Activated T-helper 1 cell treated with anti-CD3 and anti-CD28 coated beads, Interleukin-2, amount 50 U/mL, for 16 hours (primary cell): ENCODE measurements at places on chromosomes 4 and X.

DNA sequence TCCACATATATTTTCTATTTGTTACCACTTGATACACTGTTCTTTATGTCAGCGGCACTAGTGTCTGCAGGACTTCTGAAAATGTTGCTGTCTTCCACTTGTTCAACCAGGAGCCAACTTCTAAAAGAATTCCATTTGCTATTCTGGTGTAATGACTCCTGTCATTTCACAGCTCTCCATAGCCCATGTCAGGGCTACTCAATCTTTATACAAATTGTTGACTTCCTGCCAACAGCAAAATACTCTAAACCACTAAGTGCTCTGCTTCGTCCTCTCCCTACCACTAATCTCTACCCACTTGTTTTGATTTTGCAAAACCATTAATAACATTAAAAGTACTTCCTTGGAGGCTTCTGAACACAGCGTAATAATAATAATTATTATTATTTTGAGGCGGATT, 7.2 kb downstream of the CTSO start:
- no peak for DNase-seq

DNA sequence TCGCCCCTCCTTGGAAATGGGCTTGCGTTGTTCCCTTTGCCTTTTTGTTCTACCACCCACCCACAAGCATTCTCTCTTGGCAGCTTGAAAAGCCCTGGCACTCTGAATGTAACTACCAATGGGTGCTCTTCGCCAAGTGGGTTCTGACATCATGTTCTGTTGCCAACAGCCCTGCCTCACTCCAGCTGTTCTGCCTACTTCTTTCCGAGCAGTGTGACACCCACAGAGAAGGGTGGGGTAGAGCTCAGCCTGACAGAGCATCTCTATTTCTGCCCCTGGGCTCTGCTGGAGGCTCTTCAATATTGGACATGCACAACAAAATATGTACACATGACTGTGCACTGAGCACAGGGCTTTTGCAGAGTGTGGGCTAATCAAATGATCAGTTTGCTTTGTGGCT, 15.6 kb upstream of the EXOSC9 start:
- no peak for DNase-seq

DNA sequence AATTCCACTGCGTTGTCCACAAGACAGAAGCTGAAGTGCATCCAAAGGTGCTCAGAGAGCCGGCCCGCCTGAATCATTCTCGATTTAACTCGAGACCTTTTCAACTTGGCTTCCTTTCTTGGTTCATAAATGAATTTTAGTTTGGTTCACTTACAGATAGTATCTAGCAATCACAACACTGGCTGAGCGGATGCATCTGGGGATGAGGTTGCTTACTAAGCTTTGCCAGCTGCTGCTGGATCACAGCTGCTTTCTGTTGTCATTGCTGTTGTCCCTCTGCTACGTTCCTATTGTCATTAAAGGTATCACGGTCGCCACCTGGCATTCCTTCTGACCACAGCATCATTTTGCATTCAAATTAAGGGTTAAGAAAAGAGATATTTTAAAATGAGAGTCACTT, 115.5 kb downstream of the NFKB1 start:
- DNase-seq, result no peak

GRCh38 chr4:32855622-32856021, 2135.5 kb downstream of the PCDH7 start:
- DNase-seq, result no peak

DNA sequence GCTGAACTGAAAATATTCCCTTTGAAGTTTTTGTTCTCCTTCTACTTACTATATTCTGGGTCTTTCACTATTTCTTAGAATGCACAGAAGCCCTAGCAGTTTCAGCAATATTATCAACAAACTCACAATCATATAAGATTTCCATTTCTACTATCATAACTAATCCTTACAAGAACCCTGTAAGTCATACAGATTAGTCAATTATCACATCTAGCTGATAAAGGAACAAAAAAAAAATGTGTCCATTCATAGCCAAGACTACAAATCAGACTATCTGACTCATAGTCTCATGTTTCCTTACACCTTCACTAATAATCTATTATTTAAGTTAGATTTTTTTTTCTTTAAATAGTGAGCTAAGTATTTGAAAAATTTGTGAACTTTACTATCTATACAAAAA, 72.5 kb downstream of the LRBA start:
- no peak for DNase-seq

DNA sequence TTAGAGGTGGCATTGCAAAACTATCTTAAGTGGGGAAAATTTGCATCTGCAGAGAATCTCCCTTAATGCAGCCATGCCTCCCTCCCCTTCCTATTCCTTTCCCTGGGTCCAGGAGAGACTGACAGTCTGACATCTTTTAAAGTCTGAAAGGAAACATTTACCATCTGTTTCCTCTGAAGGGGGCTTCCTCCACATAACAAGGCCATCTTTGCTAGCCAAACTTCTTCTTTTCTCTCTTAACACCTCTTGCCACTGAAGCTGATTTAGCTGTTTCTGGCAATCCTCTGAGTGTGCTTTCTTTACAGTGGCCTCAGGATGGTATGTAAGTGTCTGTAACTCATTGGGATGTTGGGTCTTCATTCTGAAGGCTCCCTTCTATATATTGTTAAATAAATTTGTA, 34.6 kb upstream of the AADAT start:
- no peak for DNase-seq

DNA sequence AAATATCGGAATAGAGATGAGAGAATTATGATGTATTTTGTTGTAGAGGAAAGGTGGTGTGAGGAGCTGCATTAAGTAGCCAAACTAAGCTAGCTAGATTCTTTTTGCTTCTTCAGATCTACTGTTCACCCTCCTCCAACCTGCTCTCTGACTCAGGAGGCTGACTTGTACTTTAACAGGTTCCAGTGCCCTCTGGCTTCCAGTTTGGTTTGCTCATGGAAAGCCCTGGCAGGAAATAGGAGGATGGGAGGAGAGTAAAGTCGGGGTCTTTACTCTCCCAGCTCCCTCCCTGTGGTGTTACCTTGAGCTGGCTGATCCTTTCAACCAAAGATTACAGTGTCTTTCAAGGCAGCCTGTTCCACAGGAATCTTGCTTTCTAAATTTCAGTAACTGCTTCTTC, 277.0 kb upstream of the EDA2R start:
- DNase-seq, result no peak

DNA sequence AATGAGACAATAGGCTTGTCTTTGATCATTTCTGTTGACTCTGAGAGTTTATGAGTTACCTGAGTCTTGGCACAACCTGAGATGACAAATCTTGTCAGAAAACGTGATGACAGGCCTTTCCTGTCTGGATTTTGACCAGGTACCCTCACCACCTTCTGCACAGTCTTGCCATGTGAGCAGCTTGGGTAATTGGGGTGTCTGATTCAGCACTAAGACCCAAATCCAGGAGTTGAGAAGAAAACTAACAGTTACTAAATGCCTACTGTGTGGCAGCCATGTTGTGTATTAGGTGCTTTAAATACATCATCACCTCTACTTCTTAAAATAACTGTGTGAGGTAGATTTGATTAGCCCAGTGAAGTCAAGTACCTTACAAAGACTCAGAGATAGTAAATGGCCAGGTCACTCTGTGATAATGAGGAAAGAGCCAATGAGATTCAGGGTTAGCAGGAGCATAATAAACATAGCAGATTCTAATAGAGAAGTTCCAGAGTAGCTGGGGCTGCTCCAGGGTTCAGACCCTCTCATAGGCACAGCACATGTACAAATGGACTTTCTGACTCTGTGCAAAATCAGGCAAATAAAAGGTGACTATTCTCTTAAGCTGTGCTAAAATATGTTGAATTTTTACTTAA, 2.8 kb downstream of the EREG start:
- no peak for DNase-seq

- DNase-seq, result no peak
Observed at GRCh38 chrX:44906041-44906440, 33.1 kb downstream of the KDM6A start.

GRCh38 chrX:13254076-13254785, 65.6 kb downstream of the ATXN3L start:
- DNase-seq, result no peak

GRCh38 chr4:52657292-52657617, 1.8 kb downstream of the USP46 start:
- no peak for DNase-seq

DNA sequence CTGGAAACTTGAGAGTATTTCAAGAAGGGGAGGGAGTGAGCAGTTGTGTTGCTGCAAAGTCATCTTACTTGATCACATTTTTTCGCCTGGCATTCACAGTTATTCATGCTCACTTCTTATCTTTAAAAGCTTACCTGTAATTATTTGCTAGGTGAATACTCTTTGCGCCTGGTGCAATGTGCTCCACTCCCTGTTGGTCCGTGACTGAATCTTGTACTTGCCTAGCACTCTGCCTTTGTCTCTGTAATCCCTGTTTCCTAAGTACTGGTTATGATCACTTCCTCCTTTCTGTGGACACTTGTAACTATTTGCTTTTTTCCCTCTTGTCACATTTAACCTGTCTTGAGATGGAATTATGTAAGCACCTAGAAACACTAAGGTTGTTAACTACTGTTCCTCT, 5.8 kb downstream of the BMP2K start:
- no peak for DNase-seq

DNA sequence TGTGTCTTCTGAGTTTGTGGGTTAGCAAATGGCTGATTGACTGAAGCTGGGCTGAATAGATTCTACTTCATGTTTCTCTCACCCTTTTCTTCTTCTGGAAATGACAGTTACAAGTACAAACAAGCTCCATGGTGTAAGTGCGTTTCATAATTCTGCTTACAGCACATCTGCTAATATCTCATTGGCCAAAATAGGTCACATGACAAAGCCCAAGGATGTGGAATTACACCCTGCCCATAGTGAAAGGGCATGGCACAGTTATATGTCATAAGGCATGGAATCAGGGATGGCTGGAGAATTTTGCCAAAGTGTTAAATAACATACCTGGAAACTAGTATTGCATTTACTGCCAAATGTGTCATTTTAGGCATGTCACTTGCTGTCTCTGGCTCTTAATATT, 327.2 kb downstream of the NKX6-1 start:
- no peak for DNase-seq

DNA sequence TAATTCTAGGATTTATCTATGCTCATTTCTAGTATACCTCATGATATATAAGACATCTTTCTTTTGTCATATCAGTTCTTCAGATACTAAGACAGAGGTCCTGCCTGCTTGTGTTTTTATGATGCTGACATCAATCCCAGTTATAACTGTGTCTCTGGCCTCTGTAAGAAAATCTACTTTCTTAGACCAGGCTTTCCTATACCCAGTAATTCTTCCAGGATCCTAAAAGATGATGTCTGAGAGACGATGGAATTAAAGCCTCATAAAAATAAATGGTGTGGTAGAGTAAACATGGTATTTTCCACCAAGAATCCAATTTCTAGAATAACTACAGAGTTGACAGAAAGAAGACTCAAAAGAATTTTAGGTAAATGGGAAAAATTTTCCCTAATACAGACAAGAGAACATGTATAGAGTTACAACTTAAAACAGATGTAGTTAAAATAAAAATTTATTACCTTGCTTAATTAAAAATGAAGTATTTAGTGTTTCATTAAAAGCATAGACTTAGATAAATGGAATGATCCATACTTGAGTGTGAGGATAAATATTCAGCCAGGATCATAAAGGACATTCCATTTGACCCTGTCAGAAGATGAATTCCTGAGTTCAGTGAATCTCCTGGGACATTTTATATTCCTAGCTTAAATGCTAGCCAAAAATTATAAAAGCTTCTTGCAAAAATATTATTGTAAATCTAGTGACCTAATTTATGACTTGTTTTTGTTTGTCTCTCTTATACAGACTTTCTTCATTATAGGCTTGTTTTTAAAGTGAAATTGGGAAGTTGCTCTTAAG, 137.4 kb downstream of the PDLIM5 start:
- no peak for DNase-seq

- no peak for DNase-seq
Observed at GRCh38 chr4:108681321-108681809, 31.0 kb downstream of the OSTC start.

- DNase-seq, result peak; percentile 63
Observed at GRCh38 chrX:53683556-53684414, 2.7 kb downstream of the HUWE1 start.

DNA sequence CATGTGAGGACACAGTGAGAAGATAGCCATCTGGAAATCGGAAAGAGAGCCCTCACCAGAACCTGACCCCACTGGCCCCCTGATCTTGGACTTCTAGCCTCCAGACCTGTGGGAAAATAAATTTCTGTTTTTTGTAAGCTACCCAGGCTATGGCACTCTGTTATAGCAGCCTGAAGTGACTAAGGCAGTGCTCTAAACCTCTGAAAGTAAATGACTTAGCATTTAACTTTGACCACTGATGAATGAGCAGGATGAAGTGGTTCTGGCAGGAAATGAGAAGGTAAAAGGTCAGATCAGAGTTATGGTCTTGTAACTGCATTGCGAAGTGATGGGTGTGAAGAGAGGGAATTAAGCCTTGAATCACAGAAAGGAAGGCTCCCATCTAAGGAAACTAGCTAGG, 17.0 kb downstream of the GPAT3 start:
- no peak for DNase-seq

DNA sequence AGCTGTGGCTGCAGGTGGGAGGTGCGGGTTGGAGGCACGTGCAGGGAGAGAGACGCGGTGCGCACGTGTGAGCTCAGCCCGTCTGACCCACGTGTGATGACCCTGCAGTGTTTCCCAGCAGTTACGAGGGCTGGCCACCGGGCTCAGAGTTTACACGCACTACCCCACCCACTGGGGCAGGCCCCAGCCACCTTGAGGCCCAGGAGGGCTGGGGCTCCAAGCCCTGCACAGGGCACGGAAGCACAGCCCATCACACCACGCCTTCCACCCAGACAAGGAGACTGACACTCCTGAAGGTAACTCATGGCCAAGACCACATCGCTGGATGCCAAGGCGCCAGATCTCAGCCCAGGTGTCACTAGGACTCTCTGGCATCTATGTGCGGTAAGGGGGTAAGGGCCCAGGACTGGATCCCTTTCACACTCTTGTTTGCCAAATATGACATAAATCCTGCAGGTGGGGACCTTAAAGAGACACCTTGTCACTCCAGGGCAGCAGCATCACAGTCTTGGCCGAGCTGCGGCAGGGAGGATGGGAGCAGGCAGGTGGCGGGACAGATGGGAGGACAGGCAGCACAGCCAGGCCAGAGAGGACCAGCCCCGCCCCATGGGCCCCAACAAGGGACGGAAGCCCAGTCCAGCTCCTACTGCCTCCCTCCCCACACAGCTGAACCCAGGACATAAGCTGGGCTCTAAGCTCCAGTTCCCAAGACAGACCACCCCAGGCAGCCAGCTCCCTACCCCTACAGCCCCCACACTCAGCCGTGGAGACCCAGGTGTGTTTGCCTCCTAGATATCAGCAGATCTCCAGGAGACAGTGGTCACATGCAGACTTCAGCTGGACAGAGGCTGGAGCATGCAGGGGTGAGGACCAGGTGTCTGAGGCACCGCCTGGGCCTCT, 56.8 kb downstream of the ZFYVE28 start:
- no peak for DNase-seq

- no peak for DNase-seq
Observed at GRCh38 chr4:8001564-8002355, 62.1 kb upstream of the AFAP1 start.

GRCh38 chr4:139763205-139763604, 97.6 kb downstream of the MGST2 start:
- no peak for DNase-seq
